ENCODE measurements at places on chromosomes 12 and 14. TPM values are rescaled to one million over a fixed set of nuclear protein-coding genes. Genes with fewer than 3 reads are reported as not detected.

PRIM1 gene
- 20.8 TPM for total RNA-seq

PSMC1 gene
- 146 TPM for total RNA-seq

CLEC4D gene
- total RNA-seq, result not detected

TMTC1 gene
- total RNA-seq, result 16.9 TPM

KRT85 gene
- not detected for total RNA-seq

PMEL gene
- 1.8 TPM for total RNA-seq

NTF3 gene
- total RNA-seq, result not detected

ACOT6 gene
- not detected for total RNA-seq

All from hair follicular keratinocyte (primary cell).